ENCODE measurements at places on chromosomes 2 and 18.
A peak's percentile ranks its signal among the peaks of the same experiment; 100 is the strongest.

GRCh38 chr2:226423498-226423960 is 376.1 kb downstream of the IRS1 start:
- H3K4me3 ChIP-seq: no peak overlapping the region
- H3K36me3 ChIP-seq: no peaks in the 10 kb centered on the region
- DNase-seq: no peak
- no peaks in the 10 kb centered on the region for H3K4me1 ChIP-seq
- H3K27me3 ChIP-seq: no peaks in the 10 kb centered on the region

DNA sequence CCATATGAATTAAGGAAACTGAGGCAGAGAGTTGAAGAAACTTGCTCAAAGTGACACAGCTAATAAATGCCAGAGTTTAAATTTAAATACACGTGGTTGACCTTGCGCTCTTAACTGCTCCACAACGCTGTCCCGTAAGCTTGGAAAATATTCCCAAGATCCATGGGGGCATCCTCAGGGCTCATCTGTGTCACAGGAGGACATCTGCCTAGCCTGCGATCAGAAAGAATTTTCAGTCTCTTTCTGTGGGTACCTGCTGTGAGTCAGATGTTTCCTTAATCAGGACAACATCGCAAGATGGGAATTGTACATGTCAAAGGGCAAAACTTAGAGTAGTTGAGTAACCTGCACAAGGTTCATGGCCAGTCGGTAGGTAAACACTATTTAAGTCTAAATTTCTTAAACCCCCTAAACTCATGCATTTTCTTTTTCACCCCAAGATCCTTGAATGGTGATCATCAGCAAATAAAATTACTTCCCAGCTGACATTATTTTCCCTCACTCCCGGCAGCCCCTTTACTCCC is 1.4 kb downstream of the CMPK2 start:
- no peak overlapping the region for H3K27ac ChIP-seq
- DNase-seq: no peak
- peaks cover 7% of the 10 kb centered on the region for H3K4me1 ChIP-seq
- no peak overlapping the region for H3K4me3 ChIP-seq
- no peaks in the 10 kb centered on the region for H3K27me3 ChIP-seq

DNA sequence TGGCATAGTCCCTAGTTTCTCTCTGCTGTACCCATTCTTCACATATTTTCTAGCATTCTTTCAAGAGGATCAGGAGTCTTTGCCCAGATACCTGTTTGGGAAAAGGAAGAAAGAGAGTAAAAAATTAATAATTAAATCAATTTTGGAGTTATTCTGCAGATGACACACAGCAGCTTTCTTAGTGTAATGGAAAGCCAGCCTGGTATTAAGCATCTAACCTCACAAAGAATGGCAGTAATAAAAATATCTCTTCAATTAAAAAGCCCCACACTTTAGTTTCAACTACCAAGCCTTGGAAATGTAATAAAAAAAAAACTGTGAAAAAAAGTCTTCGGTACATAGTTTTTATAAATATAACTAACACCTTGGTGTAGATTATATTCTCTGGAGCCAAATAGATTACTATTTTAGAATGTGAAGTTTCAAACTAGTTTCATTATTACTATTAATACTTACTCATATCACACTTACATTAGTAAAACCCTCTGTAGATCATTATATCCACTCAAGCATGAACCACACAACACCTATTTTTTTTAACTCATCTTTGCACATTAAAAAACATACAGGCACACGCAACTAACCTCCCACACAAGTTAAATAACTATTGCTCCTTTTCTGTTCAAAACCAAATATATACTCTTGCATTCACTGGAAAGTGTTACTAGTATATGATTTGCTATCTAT is 90.9 kb downstream of the GPD2 start:
- no peaks in the 10 kb centered on the region for H3K36me3 ChIP-seq
- no peaks in the 10 kb centered on the region for H3K4me1 ChIP-seq
- no peak overlapping the region for H3K27ac ChIP-seq
- H3K27me3 ChIP-seq: no peaks in the 10 kb centered on the region
- no peak overlapping the region for H3K4me3 ChIP-seq

GRCh38 chr2:98607104-98607503 is 1.2 kb downstream of the COA5 start:
- H3K36me3 ChIP-seq: peaks cover 5% of the 10 kb centered on the region
- H3K4me3 ChIP-seq: peak overlapping the region; percentile 77
- no peak for DNase-seq
- H3K4me1 ChIP-seq: peaks cover 25% of the 10 kb centered on the region
- H3K27me3 ChIP-seq: no peaks in the 10 kb centered on the region
- no peak overlapping the region for H3K27ac ChIP-seq

GRCh38 chr2:119788752-119789151 is 29.0 kb downstream of the PTPN4 start:
- no peak overlapping the region for H3K4me3 ChIP-seq
- DNase-seq: no peak
- peaks cover 2% of the 10 kb centered on the region for H3K36me3 ChIP-seq
- H3K4me1 ChIP-seq: no peaks in the 10 kb centered on the region
- H3K27me3 ChIP-seq: no peaks in the 10 kb centered on the region
- no peak overlapping the region for H3K27ac ChIP-seq

DNA sequence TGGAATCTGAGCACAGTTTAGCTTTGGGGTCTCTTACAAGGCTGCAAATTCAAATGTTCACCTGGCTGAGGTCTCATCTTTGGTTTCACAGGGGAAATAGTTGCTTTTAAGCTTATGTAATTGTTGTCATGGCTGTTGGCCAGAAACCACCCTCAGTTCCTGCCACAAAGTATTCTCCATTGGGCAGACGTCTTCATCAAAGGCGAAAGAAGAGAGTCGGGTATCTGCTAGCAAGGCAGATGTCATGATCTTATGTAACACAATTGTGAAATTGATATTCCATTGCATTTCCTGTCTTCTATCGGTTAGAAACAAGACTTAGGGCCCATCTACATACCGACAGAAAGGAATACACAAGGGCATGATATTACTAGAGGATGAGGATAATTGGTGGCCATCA is 816.2 kb downstream of the MBD2 start:
- DNase-seq: no peak
- H3K27me3 ChIP-seq: no peaks in the 10 kb centered on the region
- no peak overlapping the region for H3K27ac ChIP-seq
- H3K36me3 ChIP-seq: no peaks in the 10 kb centered on the region
- H3K4me3 ChIP-seq: no peak overlapping the region
- H3K4me1 ChIP-seq: no peaks in the 10 kb centered on the region

Data from ascending aorta (tissue), 2 donors.